Endodermal cell (in vitro differentiated cells): ENCODE measurements at places on chromosomes 5 and 9. TPM values are rescaled to one million over a fixed set of nuclear protein-coding genes. Genes with fewer than 3 reads are reported as not detected.

DNA sequence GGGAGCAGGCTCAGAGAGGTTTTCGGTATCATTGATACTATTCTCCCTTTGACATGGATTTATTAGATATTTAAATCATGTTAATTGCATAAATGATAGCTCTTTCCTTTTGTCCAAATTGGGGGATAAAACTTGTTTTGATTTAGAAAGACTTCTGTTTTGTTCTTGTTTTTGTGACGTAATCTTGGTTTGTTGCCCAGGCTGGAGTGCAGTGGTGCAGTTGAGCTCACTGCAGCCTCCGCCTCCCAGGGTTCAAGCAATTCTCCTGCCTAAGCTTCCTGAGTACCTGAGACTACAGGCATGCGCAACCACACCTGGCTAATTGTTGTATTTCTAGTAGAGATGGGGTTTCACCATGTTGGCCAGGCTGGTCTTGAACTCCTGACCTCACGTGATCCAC is 7.1 kb downstream of the MAT2B start:
- no peaks in the 10 kb centered on the region for H3K27me3 ChIP-seq
- peaks cover 73% of the 10 kb centered on the region for H3K36me3 ChIP-seq
- DNase-seq, result no peak
- no peak overlapping the region for H3K27ac ChIP-seq
- H3K4me1 ChIP-seq, result peaks cover 11% of the 10 kb centered on the region
- H3K4me3 ChIP-seq, result peak overlapping the region; percentile 31

DNA sequence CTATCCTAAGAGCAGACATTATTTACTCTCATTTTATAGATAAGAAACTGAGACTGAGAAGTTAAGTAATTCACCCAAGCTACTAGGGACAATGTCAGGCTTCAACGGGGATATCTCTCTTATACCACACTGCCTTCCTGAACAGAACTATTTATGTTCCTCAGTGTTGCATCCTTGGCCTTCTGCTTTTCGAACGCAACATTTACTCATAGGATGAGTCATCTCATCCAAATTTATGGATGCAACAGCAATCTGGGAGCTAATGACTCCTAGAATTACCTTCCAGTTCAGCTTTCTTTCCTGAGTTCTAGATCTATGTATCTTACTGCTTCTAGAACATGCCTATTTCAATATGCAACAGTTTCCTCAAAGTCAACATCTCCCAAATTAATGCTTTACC is 103.6 kb upstream of the PAM start:
- H3K4me1 ChIP-seq, result no peaks in the 10 kb centered on the region
- no peak overlapping the region for H3K4me3 ChIP-seq
- H3K27ac ChIP-seq, result no peak overlapping the region
- DNase-seq, result no peak
- H3K36me3 ChIP-seq, result no peaks in the 10 kb centered on the region

GRCh38 chr5:66993448-66993847 is 203.2 kb downstream of the CD180 start:
- no peaks in the 10 kb centered on the region for H3K27me3 ChIP-seq
- no peak overlapping the region for H3K4me3 ChIP-seq
- H3K27ac ChIP-seq, result no peak overlapping the region
- no peaks in the 10 kb centered on the region for H3K36me3 ChIP-seq
- DNase-seq, result no peak

DNA sequence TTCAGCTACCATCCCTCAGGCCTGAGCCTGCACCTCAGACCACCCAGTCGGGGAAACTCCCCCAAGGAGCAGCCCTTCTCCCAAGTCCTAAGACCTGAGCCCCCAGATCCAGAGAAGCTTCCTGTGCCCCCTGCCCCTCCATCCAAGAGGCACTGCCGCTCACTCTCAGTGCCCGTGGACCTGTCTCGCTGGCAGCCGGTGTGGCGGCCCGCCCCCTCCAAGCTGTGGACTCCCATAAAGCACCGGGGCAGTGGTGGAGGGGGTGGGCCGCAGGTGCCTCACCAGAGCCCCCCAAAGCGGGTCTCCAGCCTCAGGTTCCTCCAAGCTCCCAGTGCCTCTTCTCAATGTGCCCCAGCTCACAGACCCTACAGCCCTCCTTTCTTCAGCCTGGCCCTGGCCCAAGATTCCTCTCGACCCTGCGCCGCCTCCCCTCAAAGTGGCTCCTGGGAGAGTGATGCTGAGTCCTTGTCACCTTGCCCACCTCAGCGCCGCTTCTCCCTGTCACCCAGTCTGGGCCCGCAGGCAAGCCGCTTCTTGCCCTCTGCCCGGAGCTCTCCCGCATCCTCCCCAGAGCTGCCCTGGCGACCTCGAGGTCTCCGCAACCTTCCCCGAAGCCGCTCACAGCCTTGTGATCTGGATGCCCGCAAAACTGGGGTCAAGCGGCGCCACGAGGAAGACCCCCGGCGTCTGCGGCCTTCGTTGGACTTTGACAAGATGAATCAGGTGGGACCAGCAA is 7.0 kb downstream of the FAM53C start:
- H3K27me3 ChIP-seq, result no peaks in the 10 kb centered on the region
- peaks cover 79% of the 10 kb centered on the region for H3K36me3 ChIP-seq
- H3K4me3 ChIP-seq, result no peak overlapping the region
- peaks cover 2% of the 10 kb centered on the region for H3K4me1 ChIP-seq
- DNase-seq, result no peak
- no peak overlapping the region for H3K27ac ChIP-seq

OR2S2 gene
- total RNA-seq, result not detected in 3 replicates

GRCh38 chr5:107783551-107783950 is 112.8 kb upstream of the EFNA5 start:
- no peaks in the 10 kb centered on the region for H3K36me3 ChIP-seq
- no peaks in the 10 kb centered on the region for H3K27me3 ChIP-seq
- H3K27ac ChIP-seq, result no peak overlapping the region
- no peak for DNase-seq
- H3K4me1 ChIP-seq, result no peaks in the 10 kb centered on the region
- no peak overlapping the region for H3K4me3 ChIP-seq
